Left ventricle myocardium superior (tissue), 1 donor: ENCODE measurements at places on chromosomes 3 and 15.

DNA sequence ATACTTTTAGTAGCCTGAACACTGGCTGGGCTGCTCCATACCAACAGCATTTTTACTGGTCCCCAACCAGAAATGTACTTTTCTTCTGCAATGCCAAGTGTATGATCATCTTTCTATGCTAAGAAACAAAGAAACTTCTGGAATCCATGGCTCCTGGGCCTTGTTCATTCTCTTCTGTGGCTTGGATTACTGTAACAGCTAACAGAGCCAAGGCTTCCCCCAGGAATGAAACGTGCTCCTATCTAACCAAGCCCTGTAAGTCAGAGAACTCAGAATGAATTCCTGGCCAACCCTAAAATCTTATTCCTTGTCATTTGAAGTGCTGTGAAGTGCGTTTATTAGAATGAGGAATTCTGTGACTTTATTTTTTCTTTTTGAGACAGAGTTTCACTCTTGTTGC is 102.9 kb upstream of the RAD18 start:
- no peak for DNase-seq

GRCh38 chr15:82986442-82986780 is 401 bp downstream of the RAMAC start:
- DNase-seq = no peak

- DNase-seq = no peak
Observed at GRCh38 chr3:36795622-36796021, 31.3 kb upstream of the DCLK3 start.

- DNase-seq = no peak
Observed at GRCh38 chr3:107884719-107885460, 205.9 kb downstream of the CD47 start.

DNA sequence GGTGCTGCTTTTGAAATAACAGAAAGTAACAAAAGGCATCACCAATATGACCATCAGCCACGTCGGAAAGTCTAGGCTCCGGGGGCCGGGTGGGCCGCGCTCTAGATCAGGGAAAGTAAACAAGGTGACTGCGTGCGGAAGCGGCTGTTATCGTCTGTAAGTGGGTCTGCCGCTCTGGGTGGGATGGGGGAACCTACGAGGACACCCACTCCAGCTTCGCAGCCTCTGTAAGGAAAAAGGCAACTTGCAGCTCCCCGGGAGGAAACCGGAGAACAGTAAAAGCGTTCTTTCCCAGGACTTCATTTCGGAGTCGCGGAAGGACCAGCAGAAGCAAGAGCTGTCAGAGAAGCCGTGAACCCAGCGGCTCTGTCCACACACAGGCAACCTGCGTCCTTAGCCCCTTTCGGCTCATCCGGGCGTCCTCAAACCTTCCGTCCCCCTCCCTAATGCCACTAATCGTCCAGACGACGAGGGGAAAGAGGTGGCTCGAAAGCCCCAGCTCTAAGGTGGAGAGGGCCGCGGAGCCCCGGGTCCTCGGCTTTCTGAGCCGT is 461 bp downstream of the XRN1 start:
- DNase-seq = peak; percentile 41

GRCh38 chr15:37059086-37059485 is 41.3 kb downstream of the MEIS2 start:
- DNase-seq = no peak

- no peak for DNase-seq
Observed at GRCh38 chr15:101427606-101428487, 61.7 kb downstream of the PCSK6 start.

GRCh38 chr3:73228000-73228399 is 166.5 kb downstream of the EBLN2 start:
- DNase-seq = no peak

GRCh38 chr15:63156755-63157117 is 541 bp downstream of the RPS27L start:
- peak; percentile 38 for DNase-seq

DNA sequence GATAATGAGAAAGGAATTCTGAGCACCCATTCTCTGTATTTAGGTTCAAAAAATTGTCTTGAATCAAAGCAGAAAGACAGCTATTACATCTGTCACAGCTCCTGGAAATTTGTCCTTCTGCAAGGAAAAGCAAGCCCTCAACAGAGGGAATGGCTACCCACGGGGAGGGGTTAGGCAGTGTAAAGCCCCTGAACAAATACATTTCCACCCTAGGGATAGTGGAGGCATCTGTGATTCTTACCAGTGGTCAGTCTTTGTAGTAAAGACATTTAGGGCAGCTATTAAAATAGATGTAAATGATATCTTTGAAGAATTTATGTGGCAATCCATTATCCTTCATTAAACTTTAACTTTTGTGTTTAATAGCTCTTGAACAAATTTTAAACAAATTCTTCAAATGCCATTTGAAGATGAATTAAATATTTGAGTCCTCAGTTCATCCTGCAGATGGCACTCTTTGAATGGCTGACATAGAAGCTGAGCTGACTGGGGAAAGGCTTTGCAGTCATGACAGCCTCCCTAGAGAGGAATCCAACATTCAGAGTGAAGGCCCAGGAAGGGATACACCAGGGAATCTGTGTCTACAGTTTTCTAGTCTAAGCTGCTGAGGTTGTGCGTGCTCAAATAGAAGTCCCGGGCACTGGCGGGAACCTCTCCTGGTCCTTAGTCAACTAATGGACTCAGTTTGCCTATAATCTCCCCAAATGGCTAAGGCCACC is 359.7 kb upstream of the ROPN1 start:
- no peak for DNase-seq

DNA sequence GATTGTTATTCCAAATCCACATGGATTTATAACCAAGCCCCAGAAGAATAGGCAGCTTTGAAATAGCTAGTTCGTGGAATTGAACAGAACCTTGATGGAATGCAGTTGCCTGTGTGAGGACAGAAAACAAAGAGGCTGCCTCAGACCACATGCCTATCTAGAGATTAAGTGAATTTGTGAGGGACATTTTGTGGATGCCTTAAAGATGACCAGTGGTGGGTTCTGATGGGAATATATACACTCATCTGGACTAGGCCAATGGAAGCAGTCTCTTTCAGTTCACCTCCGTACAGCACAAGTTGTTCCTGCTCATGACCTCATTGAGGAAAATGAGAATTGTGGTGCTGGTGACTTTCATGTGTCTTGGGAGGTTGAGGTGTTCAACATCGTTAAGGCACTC is 63.2 kb upstream of the PYDC2 start:
- no peak for DNase-seq

GRCh38 chr3:191555037-191555436 is 94.1 kb downstream of the PYDC2 start:
- no peak for DNase-seq

- DNase-seq = peak; percentile 86
Observed at GRCh38 chr15:78004919-78005634, 72.4 kb downstream of the TBC1D2B start.

- no peak for DNase-seq
Observed at GRCh38 chr15:29099131-29099880, 170.3 kb downstream of the NSMCE3 start.

- DNase-seq = no peak
Observed at GRCh38 chr15:91915576-91915975, 62.1 kb downstream of the SLCO3A1 start.

GRCh38 chr15:33200444-33200843 is 5.9 kb upstream of the FMN1 start:
- no peak for DNase-seq

GRCh38 chr15:99211926-99212325 is 37.5 kb downstream of the TTC23 start:
- DNase-seq = no peak

- DNase-seq = peak; percentile 58
Observed at GRCh38 chr15:78052001-78052401, 25.5 kb downstream of the TBC1D2B start.

DNA sequence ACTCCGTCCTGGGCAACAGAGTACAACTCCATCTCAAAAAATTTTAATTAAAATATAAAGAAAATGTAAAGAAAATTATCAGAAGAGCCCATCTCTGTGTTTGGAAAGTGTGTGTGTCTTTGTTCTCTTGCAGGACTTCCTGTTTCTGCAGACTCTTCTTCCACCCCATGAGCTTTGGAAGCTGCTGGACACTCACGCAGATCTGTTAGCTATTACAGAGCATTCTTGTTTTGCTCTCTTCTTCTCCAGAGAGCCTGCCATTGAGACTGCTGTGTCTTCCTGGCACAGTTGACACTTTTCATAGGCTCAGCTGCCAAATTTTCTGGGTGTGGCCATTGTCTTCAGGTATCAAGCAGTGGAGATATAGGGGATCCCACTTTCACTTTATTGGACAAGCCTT is 6.0 kb upstream of the CCR8 start:
- DNase-seq = no peak

- no peak for DNase-seq
Observed at GRCh38 chr3:120145542-120146285, 51.5 kb upstream of the GSK3B start.
